Left lung (tissue), 14 donors: ENCODE measurements at places on chromosomes 4 and X. TPM values are rescaled to one million over a fixed set of nuclear protein-coding genes. Genes with fewer than 3 reads are reported as not detected.

GRCh38 chrX:109739625-109740432 lies 6.8 kb upstream of the ACSL4 start:
- no peak for DNase-seq

DNA sequence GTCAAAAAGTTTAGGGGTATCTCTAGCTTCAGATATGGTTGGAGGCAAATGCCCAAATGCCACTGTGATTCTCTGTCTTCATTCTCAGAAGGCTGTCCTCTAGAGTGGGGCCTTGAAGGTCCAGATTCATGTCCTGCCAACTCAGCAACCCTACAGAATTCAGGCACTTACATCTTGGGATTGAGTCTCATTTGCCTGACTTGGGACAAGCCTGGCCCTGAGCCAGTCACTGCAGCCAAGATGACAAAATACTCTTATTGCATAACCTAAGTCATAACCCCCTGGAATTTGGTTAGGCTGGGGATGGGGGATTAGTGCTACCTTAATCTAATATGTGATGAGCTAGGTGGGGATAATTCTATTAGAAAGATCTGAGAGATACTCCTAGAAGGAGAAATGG lies 100.5 kb downstream of the AREG start:
- DNase-seq = peak; percentile 34

DNA sequence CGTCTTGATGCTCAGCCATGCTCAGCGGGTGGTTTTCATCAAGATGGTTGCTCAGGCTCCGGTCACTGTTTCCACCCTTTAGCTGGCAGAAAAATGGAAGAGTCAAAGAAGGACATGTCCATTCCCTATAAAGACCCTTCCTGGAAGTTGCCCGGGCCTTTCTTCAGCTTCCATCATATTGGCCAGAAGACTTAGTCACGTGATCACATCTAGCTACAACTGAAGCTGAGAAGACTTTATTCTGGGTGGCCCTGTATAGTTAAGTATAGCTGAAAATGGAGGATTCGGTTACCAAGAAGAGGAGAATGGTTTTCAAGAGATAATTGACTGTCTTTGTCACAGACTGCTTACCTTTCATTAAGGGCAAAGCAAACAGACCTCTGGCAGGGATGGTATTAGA lies 296.7 kb upstream of the CASK start:
- no peak for DNase-seq

- no peak for DNase-seq
Observed at GRCh38 chr4:79917246-79917645, 155.8 kb downstream of the ANTXR2 start.

GRCh38 chrX:105210258-105210657 lies 10.2 kb downstream of the TEX13A start:
- no peak for DNase-seq

DNA sequence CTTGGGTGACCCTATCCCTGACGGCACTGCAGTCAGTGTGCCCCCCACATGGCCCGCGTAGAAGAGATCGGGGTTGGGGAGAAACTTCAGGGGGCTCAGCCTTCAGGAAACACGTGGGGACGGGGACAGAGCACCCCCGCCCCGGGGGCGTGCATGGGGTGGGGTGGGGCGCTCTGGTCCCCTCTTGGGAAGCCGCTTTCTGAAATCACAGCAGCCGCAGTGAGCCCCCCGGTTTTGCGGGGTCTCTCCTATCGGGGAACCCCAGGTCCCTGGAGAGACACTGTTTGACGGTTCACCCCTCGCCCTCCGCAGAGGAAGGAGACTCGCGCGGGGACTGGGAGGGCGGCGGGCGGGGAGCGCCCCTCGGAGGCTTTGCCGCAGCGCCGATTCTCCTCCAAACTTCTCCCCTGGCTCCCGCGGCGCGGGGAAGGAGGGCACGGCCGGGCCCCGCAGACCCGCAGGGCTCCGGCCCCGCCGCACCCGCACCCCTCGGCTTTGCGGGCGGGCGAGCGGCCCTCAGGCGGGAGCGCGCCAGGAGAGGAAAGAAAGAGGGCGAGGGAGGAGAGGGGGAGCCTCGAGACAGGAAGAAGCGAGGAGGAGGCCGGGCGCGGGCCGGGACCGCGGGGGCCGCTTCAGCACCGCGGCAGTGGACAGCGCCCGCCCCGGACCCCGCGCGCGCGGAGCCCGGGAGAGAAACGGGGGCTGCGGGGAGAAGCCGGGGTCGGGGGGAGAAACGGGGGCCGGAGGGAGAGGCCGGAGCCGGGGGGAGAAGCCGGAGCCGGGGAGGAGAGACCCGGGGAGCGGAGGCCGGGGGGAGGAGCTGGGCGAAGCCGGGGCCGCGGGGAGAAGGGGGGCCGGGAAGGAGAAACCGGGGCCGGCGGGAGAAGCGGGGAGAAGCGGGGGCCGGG lies 612 bp downstream of the CPLX1 start:
- peak; percentile 28 for DNase-seq

DNA sequence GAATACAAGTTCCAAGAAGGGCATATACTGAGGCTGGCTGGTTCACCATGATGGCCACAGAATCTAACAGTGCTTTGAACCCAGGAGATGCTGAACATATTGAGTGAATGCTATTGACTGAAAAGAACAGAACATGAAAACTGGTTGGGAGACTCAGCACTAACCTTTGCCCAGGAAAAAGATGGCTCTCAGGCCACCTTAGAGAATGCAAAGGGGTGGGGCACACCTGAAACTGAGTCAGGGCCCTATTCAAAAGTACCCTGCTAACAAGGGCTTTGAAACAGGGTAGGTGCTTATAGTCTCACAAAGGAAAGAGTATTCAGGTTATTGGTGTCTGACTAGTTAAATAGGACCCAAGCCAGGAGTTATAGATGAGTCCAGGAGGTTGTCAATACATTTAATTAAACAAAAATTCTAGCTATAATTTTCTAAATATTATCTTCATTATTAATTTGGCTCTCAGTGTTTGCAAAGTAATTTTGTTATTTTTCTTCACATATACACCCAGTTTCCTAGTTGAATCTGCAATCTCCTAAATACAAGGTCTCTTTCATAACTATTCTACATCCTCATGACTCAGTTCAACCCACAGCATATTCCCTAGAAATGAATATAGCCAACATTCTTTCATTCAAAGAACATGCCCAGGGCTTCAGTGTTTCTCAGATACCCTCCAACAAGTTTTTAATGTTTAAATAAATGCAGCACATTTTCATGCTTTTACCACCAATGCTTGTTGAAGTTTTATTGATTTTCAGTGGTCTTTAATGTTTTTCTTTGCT lies 144.2 kb upstream of the RAPGEF2 start:
- DNase-seq = no peak

DNA sequence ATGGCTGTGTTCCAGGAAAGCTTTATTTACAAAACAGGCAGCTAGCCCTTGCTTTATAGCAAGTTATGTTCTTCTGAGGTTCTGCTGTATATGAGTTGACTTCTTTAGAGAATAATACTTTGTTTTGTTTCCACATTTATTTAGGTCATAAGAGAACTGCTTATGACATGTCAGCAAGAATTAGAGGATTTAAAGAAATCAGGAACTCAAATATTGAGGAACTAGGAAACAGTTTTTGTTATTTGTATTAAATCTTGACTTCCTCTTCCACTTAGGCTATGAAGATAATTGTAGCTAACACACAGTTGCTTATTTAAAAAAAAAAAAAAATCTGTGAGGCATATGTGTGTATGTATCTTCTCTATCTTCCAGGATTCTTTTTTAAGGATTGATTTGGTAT lies 14.3 kb downstream of the ZRSR2 start:
- DNase-seq = no peak

GRCh38 chrX:73213734-73214425 lies 771 bp downstream of the NAP1L2 start:
- no peak for DNase-seq

GRCh38 chrX:100368167-100368566 lies 41.9 kb downstream of the PCDH19 start:
- no peak for DNase-seq

GRCh38 chrX:103519389-103519788 lies at the start of gene RAB40A:
RAB40A (minus strand) TSS chrX:103519489; CDS start chrX:103500756, 18,733 bp downstream.
- no peak for DNase-seq

- no peak for DNase-seq
Observed at GRCh38 chr4:26858035-26858918, 2.4 kb upstream of the STIM2 start.

The REST gene
- total RNA-seq = 38.7 TPM

The FAM184B gene
- total RNA-seq = 0.18 TPM

The MAP3K15 gene
- total RNA-seq = 0.24 TPM

The DUSP9 gene
- not detected for total RNA-seq

The PPP2R3B gene
- total RNA-seq = 12.8 TPM

The TMEM31 gene
- not detected for total RNA-seq

The GABRG1 gene
- total RNA-seq = not detected
